ENCODE measurements at places on chromosomes 7 and 10.

GRCh38 chr10:59362144-59362958 lies at the start of gene FAM13C:
Gene FAM13C (minus strand): TSS chr10:59362549. CDS start chr10:59362460, 89 bp downstream.
- peak; percentile 19 for DNase-seq

DNA sequence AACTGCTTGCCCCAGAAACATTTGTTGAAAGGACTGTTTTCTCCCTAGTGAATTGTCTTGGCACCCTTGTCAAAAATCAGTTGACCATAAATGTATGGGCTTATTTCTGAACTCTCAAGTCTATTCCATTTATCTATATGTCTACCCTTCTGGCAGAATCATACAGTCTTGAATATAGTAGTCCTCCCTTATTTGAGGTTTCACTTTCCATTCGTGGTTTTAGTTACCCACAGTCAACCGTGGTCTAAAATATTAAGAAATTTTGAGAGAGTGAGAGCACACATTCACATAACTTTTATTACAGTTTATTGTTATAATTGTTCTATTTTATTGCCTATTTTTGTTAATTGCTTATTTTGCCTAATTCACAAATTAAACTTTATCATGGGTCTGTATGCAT lies 17.4 kb upstream of the CEP41 start:
- no peak for DNase-seq

- no peak for DNase-seq
Measured at GRCh38 chr7:128737867-128738385, 1.2 kb upstream of the CALU start.

DNA sequence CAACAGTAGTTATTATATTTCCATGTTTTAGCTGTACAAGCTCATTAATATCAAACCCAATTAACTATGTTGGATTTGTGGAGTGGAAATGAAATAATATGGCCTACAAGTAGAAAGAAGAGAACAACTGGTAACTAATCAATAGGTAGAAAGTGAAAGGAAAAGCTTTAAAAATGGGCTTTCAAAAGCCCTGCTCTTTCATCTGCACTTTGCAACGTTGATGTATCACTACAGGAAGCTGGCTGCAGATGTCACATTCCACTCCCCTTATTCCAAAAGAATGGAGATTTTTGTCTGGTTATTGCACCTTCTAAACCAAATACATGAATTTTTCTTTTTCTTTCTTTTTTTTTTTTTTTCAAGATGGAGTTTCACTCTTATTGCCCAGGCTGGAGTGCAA lies 11.7 kb upstream of the MKI67 start:
- DNase-seq: no peak

- DNase-seq: no peak
Measured at GRCh38 chr7:55253188-55253587, 111.9 kb upstream of the LANCL2 start.

DNA sequence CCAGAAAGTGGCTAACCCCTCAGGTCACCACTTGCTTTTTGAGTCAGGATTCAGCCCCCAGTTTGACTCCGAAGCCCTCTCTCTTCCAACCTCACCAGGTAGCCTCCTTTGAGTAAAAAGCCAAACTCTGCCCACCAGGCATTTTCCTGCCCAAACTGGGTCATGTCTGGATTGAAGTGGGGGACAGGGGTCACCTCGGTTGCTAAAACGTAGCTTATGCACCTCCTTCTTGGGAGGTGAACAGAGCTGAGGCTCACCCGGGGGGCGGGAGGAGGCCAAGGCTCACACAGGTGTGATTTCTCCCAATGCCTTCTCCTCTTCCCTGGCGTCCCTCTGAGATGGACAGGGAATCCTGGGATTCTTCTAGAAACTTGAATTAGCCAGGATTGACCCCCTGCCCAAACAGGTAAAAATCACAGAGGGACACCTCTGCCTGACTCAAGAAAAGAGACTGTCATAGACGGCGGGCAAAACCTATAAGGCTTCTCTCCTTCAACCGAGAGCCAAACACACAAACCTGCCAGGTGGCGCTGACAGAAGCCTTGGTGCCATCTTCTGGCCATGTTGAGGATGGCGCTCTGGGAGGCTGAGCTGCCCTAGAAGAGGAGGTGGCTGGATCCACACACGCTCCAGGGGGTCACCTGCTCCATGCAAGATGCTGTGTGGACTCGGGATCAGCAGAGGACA lies 51.6 kb downstream of the PRLHR start:
- peak; percentile 67 for DNase-seq

- DNase-seq: no peak
Measured at GRCh38 chr7:81120803-81121202, 202.0 kb upstream of the SEMA3C start.

DNA sequence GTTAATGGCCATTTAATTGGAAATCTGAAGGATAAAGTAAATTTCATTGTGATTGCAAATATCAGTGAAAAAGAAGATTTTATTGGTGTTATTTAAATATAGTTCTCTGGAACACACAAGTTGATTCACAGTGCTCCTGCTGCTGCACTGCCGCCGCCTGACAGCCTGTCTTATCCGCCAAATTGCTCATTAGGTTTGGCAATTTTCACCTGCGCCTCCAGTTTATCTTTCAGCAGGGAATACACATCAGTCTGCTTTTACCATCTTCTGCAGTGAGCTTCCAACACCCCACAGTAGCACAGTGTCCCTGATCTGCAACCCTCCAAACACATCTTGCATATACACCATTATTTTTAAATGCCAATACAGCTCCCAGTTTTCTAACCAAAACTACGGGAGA lies 308.3 kb downstream of the PARD3 start:
- DNase-seq: no peak

DNA sequence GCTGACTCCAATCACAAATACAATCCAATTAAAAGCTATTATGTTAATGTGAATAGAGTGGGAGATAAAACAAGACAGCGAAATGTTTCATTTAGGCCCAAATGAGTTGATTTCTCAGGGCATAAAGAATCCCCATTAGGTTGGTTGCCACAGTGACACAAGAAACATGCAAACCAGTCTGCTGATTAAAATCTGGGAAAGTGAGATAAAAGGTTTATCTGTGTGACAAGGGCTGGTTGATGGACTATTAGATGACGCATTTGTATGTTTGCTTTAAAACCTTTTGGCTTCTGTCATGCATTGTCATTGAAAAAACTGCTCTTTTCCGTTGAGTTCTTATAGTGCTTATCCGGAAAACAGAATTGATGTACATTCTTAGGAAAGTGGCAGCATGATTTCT lies 658.2 kb downstream of the GATA3 start:
- no peak for DNase-seq

DNA sequence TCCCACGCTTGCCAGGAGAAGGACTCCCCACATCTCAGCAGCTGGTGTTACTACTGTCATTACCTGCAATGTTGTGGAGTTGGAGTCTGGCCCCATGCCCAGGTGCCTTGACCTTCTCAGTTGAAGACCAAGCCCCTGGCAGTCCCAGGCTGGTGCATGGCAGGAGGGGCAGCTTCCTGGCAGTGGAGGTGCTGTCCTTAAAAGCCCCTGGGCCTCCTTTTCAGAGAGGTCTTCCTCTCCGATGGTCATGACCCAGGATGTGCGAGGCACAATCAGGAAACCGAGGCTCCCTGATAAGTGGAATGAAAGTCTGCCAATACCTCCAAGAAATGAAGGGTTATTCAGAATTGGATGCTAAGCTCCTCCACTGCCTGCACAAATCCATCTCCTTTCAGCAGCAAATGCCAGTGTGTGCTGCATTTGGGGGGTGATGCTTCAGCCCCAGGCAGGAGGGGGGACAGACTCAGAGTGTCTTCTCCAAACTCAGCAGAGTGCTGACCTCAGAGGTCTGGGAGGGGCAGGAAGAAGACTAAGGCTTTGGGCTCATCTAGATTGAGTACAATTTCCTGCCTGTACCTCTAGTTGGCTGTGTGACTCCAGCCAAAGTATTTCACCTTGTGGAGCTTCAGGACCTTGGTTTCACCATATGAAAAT lies 97.0 kb upstream of the DDC start:
- peak; percentile 45 for DNase-seq

DNA sequence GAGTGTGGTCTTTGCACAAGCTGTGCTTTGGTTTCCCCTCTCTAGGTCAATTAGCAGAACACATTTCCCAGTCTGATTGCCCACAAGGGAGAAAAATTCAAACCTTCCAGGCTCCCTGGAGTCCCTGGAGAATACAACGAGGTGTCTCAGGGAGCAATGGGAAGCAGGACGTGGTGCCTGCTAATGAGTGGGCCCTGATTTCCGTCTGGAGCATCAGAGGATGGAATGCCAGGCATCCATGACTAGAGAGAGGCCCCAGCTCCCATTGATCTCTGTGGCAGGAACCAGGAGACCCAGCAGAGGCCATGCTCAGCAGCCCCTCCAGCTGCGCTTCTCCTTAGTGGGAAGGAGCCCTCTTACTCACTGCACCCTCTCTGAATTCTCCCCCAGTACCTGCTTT lies 33.2 kb upstream of the TLX1 start:
- no peak for DNase-seq

DNA sequence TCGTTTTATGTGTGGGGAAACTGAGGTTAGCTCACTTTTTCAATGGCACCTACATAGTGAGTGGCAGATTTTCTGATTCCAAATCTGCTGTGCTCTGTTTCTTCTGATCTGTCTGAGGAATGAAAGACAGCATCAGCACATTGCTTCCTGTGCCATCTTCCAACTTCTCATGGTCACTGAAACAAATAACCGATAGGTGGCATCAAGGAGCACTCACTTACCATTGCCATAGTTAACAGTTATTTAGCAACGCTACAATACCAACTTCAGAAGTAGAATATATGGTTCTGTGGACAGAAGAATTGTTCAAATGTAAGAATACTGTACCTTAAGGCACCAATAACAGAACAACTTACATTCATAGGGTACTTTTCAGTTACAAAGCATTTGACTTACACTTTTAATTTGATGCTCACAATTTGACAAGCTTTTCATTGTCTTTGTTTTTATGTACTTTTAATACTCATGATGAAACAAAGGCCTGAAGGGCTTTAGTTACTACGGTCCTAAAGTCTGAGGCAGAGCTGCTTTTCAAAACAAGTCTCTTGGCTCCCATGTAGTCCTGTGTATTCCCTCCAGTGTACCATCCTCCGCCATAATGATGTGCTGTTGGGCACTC lies 228.9 kb upstream of the TCF7L2 start:
- peak; percentile 12 for DNase-seq

DNA sequence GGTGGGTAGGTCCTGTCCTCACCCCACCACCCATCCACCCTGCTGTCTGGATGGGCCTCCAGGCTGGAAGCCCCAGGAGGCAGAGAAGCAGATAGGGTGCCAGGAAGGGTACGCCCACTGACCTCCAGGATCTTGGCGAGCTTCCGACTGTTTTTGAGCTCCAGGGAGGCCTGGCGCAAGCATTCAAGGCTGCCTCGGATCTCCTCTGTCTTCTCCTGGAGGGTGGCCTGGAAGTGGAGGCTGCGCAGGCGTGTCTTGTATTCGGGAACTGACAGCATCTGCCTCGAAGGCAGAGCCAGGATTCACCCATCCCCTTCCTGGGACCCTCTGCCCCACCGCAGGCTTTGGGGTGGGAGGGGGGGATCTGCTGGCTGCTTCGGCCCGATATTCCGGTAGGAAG lies 48.4 kb downstream of the GRID2IP start:
- no peak for DNase-seq

- DNase-seq: no peak
Measured at GRCh38 chr10:11437391-11438142, 173.9 kb downstream of the USP6NL start.

DNA sequence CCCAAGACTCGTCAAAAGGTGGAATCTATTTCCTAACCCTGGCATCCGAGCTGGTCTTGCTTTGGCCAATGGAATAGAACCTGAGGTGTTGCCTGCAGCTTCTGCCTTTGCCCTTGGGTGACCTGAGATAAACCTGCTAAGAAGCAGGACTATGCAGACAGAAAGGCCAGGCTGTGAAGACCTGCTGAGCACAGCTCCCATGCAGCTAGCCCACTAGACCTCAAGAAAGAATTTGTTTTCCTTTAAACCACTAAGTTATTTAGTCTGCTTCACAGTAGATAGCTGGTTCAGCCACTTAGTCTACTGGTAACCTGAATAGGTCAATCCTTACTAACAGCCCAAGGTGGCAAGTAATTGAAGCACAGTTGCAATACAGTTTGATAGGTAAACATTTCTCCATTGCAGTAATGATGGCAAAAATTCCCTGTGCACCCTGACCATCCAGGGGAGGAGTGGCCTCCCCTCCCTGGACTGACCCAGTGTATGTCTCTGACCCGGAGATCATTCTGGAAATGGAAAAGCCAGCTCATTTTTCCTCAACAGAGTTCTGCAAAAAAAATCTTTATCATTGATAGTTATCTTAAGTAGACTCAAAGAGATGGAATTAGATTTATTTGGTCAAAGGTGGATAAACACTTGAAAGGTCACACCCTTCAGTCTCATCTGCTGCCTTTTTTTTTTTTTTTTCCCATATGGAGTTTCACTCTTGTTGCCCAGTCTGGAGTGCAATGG lies 20.0 kb downstream of the TNS3 start:
- DNase-seq: no peak

- peak; percentile 46 for DNase-seq
Measured at GRCh38 chr10:110815354-110816004, 56.2 kb upstream of the PDCD4 start.
